ENCODE measurements at places on chromosomes 16 and 17. TPM values are rescaled to one million over a fixed set of nuclear protein-coding genes. Genes with fewer than 3 reads are reported as not detected.

The SENP3 gene
- total RNA-seq, result 29.0 TPM

The ITGB3 gene
- 7.7 TPM for total RNA-seq

The GAS7 gene
- 72.1 TPM for total RNA-seq

The ITGAX gene
- total RNA-seq, result 2.3 TPM

The NOG gene
- 0.16 TPM for total RNA-seq

The MAP2K6 gene
- total RNA-seq, result 4.0 TPM

The SOX8 gene
- total RNA-seq, result 1.5 TPM

The AHSP gene
- total RNA-seq, result not detected

GRCh38 chr16:84505249-84506187 is 1.1 kb upstream of the MEAK7 start:
- no peak for DNase-seq
- no peaks in the 10 kb centered on the region for H3K36me3 ChIP-seq
- peak overlapping the region; percentile 61 for H3K4me3 ChIP-seq
- H3K27ac ChIP-seq, result peak overlapping the region; percentile 89

GRCh38 chr17:55451203-55451641 is 29.6 kb upstream of the MMD start:
- H3K36me3 ChIP-seq, result no peaks in the 10 kb centered on the region
- no peak overlapping the region for H3K4me3 ChIP-seq
- H3K27me3 ChIP-seq, result no peaks in the 10 kb centered on the region
- H3K27ac ChIP-seq, result no peak overlapping the region
- DNase-seq, result no peak

DNA sequence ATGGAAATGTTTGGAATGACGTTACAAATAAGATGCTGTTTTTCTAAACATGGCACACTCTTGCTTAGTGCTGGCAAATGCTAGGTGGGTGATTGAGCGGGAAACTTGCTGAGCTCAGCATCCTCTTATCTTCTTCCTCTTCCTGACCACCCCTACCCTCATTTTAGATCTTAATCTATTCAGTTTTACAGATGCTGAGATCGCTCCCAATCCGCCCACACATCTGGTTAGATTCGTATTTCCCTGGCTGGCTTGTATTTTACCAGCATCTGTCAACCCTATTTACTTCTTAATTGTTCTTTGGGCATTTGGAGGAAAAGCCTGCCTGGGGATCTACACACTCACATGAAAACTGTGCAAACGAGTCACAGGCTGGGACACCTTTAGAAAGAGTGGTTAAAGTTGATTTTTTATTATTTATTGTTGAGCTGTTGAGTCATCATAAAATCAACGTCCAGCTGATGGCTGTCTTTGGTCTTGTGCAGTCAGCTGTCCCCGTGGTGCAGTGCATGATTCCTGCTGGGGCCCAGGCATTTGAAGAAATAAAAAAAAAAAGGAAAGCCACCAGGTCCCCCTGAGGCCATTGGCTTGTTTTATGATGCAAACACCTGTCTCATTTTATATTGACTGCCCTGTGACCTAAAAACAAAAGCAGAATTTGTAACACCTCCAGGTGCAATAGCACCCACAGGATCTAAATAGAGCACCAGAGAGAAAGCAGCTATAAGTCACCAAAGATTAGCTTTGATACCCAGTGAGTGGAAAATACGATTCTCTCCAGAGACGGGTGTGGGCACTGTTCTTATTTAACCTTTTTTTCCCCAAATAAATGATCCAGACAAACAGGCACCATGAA is 258.6 kb downstream of the HS3ST3B1 start:
- no peak overlapping the region for H3K4me3 ChIP-seq
- DNase-seq, result no peak
- no peaks in the 10 kb centered on the region for H3K4me1 ChIP-seq
- H3K27me3 ChIP-seq, result peaks cover 16% of the 10 kb centered on the region
- H3K27ac ChIP-seq, result no peak overlapping the region

DNA sequence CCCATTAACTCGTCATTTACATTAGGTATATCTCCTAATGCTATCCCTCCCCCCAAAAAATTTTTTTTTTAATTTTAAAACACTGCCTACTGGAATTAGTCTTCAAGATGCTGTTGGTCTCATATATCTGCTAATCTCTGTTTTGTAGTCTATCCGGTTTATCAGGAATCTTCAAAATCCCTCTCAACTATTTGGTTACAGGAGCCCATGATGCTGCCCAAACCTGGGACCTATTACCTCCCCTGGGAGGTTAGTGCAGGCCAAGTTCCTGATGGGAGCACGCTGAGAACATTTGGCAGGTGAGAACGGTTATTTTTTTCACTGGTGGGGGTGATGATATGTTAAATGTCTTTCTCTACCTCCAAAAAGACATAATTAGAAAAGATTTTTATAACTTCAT is 6.9 kb downstream of the TEN1 start:
- DNase-seq, result no peak
- no peaks in the 10 kb centered on the region for H3K27me3 ChIP-seq
- H3K4me1 ChIP-seq, result no peaks in the 10 kb centered on the region
- no peak overlapping the region for H3K4me3 ChIP-seq

GRCh38 chr17:32656886-32657285 is 170.1 kb downstream of the CDK5R1 start:
- H3K4me3 ChIP-seq, result no peak overlapping the region
- H3K4me1 ChIP-seq, result peaks cover 21% of the 10 kb centered on the region
- peaks cover 57% of the 10 kb centered on the region for H3K36me3 ChIP-seq
- no peak overlapping the region for H3K27ac ChIP-seq
- DNase-seq, result no peak
- no peaks in the 10 kb centered on the region for H3K27me3 ChIP-seq

DNA sequence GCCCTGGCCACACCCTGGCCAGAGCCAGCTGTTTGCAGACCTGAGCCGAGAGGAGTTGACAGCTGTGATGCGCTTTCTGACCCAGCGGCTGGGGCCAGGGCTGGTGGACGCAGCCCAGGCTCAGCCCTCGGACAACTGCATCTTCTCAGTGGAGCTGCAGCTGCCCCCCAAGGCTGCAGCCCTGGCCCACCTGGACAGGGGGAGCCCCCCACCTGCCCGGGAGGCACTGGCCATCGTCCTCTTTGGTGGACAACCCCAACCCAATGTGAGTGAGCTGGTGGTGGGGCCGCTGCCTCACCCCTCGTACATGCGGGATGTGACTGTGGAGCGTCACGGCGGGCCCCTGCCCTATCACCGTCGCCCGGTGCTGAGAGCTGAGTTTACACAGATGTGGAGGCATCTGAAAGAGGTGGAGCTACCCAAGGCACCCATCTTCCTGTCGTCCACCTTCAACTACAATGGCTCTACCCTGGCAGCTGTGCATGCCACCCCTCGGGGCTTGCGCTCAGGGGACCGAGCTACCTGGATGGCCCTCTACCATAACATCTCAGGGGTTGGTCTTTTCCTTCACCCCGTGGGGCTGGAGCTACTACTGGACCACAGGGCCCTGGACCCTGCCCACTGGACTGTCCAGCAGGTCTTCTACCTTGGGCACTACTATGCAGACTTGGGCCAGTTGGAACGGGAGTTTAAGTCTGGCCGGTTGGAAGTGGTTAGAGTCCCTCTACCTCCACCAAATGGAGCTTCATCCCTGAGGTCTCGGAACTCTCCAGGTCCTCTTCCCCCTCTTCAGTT is 578 bp downstream of the AOC2 start:
- H3K4me3 ChIP-seq, result no peak overlapping the region
- no peak for DNase-seq
- no peaks in the 10 kb centered on the region for H3K27me3 ChIP-seq
- H3K36me3 ChIP-seq, result peaks cover 57% of the 10 kb centered on the region

- no peaks in the 10 kb centered on the region for H3K27me3 ChIP-seq
- no peak for DNase-seq
- no peak overlapping the region for H3K4me3 ChIP-seq
- H3K36me3 ChIP-seq, result peaks cover 39% of the 10 kb centered on the region
- H3K27ac ChIP-seq, result no peak overlapping the region
Observed at GRCh38 chr17:50363217-50364060, 9.5 kb downstream of the MRPL27 start.

DNA sequence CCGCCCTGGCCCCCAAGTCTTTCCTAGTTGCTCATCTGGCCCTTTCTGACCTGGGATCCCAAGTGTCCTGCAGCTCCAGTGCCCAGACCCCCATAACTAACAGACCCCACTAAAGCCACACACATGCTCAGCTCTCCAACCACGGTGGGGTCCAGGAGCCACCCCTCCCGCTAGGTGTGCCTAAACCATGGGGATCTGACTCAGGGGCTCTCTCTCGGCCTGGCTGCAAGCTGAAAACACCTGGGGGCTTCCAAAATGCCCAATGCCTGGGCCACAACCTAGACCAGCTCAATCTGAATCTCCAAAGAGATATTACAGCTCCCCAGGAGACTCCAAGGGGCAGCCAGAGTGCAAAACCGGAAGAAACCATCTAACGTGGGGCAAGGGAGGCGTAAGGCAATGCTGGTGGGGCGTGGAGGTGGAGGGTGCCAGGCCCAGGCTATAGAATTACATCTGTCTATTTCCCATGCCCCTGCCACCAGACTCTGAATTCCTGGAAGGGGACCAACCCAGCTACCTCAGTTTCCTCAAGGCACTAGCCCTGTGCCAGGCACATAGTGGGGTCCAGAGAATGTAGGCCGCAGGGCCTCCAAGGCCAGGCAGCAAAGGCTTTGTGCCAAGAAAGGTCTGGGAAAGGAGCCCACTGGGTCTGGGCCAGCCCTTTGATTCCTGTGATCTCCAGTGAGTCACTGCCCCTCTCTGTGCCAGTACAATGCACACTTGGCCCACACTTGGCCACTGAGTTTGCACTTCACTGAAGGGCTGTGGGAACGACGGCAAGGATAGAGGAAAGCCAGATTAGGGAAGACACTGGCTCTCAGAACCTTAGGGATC is 3.3 kb downstream of the CD2BP2 start:
- H3K27me3 ChIP-seq, result no peaks in the 10 kb centered on the region
- peak overlapping the region; percentile 69 for H3K27ac ChIP-seq
- H3K4me3 ChIP-seq, result no peak overlapping the region

GRCh38 chr17:27414271-27414670 is 42.0 kb upstream of the KSR1 start:
- H3K27me3 ChIP-seq, result no peaks in the 10 kb centered on the region
- H3K36me3 ChIP-seq, result no peaks in the 10 kb centered on the region
- DNase-seq, result no peak
- no peak overlapping the region for H3K4me3 ChIP-seq
- H3K27ac ChIP-seq, result no peak overlapping the region

GRCh38 chr17:50539762-50540559 is 7.0 kb upstream of the SPATA20 start:
- H3K27ac ChIP-seq, result no peak overlapping the region
- no peak for DNase-seq
- no peak overlapping the region for H3K4me3 ChIP-seq
- H3K36me3 ChIP-seq, result no peaks in the 10 kb centered on the region

DNA sequence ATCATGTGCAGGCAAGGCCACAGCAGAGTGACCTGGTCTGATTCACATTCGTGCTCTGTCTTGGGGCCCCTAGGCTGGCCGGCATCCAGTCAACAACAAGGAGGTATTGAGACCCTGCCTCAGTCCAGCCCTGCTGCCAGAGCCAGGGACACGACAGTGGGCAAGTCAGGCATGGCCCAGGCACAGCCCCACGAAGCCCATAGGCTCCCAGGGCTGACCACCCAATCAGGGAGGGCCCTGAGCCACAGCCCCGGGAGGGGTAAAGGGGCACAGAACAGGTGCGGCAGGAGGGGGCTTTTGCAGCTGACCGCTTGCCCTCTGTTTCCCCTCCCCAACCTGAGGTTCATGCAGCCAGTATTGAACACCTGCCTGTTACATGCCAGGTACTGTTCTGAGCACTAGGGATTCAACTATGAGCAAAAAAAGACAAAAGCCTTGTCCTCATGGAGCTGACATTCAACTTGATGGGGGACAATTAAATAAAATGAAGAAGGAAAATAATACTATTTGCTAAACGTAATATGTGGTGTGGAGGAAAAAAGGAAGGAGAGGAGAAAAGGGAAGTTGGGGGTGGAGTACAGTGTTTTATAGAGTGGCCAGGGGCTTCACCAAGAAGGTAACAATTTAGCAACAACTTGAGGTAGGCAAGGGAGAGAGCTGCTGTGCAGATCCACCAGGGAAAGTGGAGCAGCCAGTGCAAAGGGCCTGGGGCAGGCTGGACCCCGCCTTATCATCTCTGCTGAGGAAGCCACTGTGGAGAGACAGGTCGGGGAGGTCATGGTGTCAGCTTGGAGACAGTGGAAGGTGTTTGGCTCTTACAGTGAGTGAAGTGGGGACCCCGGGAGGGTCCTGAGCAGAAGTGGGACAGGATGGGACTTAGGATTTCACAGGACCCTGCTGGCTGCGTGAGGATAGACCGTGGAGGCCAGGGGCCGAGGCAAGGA is 6.1 kb downstream of the DRC3 start:
- H3K4me3 ChIP-seq, result no peak overlapping the region
- no peak for DNase-seq
- no peaks in the 10 kb centered on the region for H3K36me3 ChIP-seq
- no peaks in the 10 kb centered on the region for H3K27me3 ChIP-seq
- H3K4me1 ChIP-seq, result peaks cover 14% of the 10 kb centered on the region

DNA sequence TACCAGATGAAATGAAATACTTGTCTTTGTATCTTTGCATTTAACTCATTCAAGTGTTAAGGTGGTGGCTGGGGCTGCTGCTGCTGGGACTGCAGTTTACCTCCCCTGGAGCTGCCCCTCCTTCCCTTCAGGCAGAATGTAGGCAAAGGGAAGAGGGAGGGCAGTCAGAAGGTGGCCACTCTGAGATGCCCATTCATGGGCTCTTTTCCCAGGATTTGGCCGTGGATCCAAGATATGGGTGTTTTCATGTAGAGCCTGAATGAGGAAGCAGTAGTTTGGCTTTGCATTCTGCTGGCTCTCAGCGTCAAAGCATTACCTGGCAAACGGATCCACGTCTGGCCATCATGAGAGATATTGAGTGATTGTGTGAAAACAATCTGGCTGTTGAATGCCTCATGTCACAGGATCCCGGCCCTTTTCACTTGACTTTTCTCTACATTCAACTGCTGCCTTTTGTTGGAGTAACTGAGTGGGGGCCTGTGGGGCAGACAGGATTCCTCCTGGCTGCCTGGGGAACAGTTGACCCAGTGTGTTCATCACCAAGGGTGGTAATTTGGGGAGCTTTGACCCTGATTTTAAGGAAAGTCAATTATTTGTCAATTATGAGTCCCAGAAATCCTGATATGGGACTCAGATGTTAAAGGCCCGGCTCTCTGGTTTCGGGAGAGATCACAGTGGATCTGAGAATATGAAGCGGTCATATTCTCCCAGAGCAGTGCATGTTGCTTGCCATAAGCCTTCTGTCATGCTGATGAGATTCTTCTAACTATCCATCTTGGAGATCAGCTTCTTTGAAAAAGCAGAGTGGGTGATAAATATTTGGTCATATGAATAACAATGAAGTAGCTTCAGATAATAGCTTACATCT is 236.8 kb downstream of the IRX3 start:
- no peak overlapping the region for H3K27ac ChIP-seq
- no peaks in the 10 kb centered on the region for H3K36me3 ChIP-seq
- H3K4me3 ChIP-seq, result no peak overlapping the region
- H3K27me3 ChIP-seq, result no peaks in the 10 kb centered on the region

- no peak for DNase-seq
- no peaks in the 10 kb centered on the region for H3K36me3 ChIP-seq
- no peak overlapping the region for H3K4me3 ChIP-seq
- no peak overlapping the region for H3K27ac ChIP-seq
Observed at GRCh38 chr16:17619261-17619660, 148.5 kb upstream of the XYLT1 start.

- no peak for DNase-seq
- no peaks in the 10 kb centered on the region for H3K4me1 ChIP-seq
- H3K27me3 ChIP-seq, result no peaks in the 10 kb centered on the region
- H3K4me3 ChIP-seq, result peak overlapping the region; percentile 7
Observed at GRCh38 chr17:40598619-40599467, 33.6 kb upstream of the CCR7 start.
